ENCODE measurements at places on chromosomes 11 and 22. TPM values are rescaled to one million over a fixed set of nuclear protein-coding genes. Genes with fewer than 3 reads are reported as not detected.
A peak's percentile ranks its signal among the peaks of the same experiment; 100 is the strongest.

DNA sequence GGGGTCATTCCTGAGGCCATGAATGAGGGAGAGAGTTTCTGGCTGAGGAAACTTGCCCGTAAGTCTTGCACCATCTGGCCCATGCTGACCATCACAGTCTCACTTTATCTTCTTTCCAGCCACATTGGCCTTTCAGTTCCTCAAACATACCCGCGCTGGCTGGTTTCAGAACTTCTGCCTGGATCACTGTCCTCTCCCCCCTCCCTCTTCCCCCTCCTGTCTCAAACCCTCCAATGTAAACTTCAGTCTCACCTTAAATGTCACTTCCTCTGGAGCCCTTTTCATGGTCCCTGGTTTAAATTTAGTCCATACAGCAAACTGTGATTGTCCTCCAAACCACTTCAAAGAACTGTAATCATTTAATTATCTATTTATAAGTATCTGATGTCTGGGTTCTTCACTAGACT is 3.7 kb upstream of the TMEM109 start:
- no peak for ATAC-seq

GRCh38 chr11:46718155-46719019 is 626 bp upstream of the F2 start:
- ATAC-seq, result no peak

GRCh38 chr11:77187776-77188632 is 60.0 kb downstream of the MYO7A start:
- ATAC-seq, result peak; percentile 72

- ATAC-seq, result no peak
Measured at GRCh38 chr11:118081241-118081958, 4.5 kb downstream of the TMPRSS4 start.

GRCh38 chr11:62925308-62925707 is 4.1 kb upstream of the CHRM1 start:
- no peak for ATAC-seq

The MS4A6A gene
- total RNA-seq, result 119 TPM

DNA sequence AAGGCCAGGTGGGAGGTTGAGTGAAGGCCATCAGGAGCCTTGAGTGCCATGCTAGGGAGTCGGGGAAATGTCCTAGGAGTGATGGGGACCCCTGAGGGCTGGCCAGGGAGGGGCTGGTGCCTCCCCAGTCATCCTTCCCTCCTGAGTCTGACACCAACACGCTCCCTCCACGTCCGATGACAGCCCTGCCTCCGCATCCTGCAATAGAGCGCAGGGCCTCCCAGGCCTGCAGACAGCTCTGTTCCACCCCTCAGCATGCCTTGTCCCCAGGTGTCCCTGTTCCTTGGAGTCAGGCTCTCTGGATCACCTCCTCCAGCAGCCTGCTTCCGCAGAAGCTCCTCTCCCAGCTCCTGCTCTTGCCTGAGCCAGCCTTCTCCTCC is 3.1 kb downstream of the RAC2 start:
- ATAC-seq, result no peak

The CABP4 gene
- total RNA-seq, result 0.13 TPM

The TRIM51 gene
- total RNA-seq, result not detected

GRCh38 chr11:25970726-25971508 is 361.0 kb upstream of the ANO3 start:
- ATAC-seq, result no peak

The OR56A1 gene
- not detected for total RNA-seq

The MRGPRX4 gene
- total RNA-seq, result not detected

DNA sequence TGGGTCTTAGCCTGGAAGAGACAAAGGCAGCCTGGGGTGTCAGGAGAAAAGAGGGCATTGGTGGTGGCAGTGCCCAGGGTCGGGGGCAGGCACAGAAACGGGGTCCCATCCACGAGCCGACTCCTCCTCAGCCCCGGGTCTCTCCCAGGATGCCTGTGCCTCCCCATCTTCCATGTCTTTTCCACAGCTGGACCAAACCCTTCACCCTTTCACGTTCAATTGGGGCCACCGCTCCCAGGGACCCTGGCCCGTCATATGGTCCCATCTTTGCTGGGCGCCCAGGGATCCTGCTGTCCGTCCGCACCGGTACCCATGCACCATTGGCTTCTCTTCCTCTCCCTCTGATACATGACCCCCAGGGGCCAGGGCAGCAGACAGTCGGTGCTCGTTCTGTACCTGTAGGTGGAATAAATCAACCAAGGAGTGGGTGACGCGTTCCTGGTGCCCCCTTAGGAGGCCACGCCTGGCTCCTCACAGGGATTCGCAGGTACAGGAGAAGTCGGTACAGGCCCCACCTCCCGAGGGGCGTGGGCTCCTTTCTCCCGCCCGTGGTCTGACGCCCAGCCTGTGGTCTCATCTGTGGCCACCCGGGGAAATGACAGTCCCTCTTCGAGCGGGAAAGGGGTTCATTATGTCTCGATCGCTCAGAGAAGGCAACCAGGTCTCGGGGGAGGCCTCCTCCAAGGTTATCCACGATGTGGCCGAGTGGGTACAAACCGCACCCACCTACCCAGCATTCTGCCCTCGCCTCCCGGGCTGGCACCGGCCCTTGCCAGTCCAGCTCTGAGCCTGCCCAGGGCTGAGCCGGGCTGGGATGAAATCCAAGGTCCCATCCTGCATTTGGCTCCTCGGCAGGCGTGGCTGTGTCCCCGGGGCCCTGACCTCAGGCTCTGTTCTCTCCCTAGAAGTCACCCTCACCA is 1493.6 kb downstream of the BRD1 start:
- no peak for ATAC-seq

The LRP4 gene
- 9.8 TPM for total RNA-seq

- ATAC-seq, result no peak
Measured at GRCh38 chr11:1521382-1522080, 35.0 kb upstream of the MOB2 start.

GRCh38 chr11:45095691-45096010 is 50.8 kb upstream of the PRDM11 start:
- no peak for ATAC-seq

The SCUBE2 gene
- total RNA-seq, result 3.0 TPM

- peak; percentile 83 for ATAC-seq
Measured at GRCh38 chr22:50507421-50507990, at the start of gene LMF2. TSS of gene LMF2 (minus strand) at chr22:50507702. CDS start at chr22:50507675, 27 bp downstream.

The GP1BB gene
- 2.7 TPM for total RNA-seq

The INSC gene
- 1.3 TPM for total RNA-seq

- no peak for ATAC-seq
Measured at GRCh38 chr11:122178795-122179194, 62.8 kb upstream of the BLID start.

- ATAC-seq, result peak; percentile 31
Measured at GRCh38 chr11:14288189-14288935, 70.6 kb downstream of the RRAS2 start.

DNA sequence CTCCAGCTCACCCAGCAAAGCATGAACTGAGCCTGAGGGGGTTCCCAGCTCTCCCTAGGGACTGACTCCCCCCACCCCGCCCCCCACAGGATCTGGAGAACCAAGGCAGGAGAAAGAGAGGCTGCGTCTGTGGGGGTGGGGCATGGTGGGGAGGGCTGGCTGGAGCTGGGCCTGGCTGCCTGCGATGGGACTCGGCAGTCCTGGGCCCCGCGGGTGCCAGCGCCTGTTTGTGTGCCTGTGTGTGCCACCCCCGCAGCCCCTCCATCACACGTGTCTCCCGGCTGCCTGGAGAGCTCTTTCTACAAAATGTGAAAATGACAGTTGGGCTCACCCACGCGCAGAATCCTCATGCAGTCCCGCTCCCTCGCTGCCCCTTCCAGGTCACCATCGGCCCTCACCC is 46.8 kb downstream of the CACNA1I start:
- ATAC-seq, result no peak

The FAM111B gene
- 1.4 TPM for total RNA-seq

The MAJIN gene
- total RNA-seq, result not detected

DNA sequence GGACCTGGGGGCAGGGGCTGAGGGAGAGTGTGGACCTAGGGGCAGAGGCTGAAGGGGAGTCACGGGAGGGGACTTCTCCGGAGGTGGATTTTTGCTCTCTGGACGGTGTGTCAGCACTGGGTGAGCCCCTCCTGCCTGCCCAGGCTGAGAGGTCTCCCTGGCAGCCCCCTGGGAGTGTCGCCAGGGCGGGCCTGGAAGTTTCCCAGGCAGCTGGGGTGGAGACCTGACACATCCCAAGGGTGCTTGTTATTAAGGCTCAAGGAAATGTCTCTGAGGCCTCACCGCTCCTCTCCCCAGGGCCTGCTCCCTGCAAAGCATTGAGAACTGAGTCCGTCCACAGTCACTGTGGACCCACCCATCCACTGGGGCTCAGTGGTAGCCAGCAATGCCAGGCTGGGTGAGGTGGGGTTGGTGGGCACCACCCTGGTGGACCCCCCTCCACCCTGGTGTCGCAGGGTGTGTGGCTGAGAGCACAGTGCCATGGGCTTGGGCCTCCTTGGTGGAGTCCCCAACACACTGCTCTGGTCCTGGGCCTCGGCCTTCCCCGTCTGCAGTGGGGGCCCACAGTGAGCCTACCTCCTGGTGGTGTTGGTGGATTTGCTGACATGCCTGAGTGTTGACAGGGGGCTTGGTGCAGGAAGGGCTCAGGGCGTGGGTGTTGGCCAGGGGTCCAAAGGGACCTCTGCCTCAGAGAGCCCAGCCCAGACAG is 2.5 kb downstream of the CD81 start:
- ATAC-seq, result no peak

The IGSF22 gene
- total RNA-seq, result 0.13 TPM

- no peak for ATAC-seq
Measured at GRCh38 chr11:108218912-108219783, 3.3 kb downstream of the NPAT start.

GRCh38 chr11:78022397-78023396 is at the start of gene KCTD14:
TSS of gene KCTD14 (minus strand) at chr11:78023276. CDS start at chr11:78023249, 27 bp downstream.
- ATAC-seq, result peak; percentile 70

DNA sequence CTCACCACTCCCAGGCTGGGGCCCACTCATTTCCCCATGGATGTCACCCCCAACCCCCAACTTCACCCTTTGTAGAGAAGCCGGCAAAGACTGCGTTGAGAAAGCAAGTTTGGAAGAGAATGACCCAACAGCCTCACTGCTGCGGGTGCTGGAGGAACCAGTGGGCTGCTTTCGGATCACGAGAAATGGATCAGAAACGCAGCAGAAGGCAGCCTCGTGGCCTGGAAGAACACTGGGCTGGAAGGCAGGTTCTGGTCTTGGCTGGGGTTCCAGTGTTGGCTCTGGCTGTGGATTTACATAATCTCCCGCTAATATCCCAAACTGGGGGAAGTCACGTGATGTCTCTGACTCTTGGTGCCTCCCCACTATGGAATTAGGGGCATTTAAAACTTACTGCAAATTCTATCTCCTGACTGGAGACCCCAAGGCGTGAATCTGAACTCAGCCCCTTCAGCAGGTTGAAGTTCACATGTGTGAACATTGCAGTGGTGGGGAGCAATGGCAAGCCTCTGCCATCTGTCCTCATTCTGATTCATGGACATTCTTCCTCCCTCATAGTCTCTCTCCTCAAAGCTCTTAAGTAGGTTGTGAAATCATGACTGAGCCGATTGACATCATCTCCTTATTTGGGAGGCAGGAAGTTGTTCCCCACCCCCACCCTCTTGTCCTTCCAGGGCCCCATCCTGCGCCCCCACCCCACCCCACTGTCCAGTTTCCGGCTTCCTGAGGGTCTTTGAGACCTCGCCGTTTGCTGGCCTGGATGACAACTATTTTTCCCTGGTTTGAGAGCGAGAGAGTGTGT is 37.0 kb upstream of the TIMP3 start:
- peak; percentile 90 for ATAC-seq

DNA sequence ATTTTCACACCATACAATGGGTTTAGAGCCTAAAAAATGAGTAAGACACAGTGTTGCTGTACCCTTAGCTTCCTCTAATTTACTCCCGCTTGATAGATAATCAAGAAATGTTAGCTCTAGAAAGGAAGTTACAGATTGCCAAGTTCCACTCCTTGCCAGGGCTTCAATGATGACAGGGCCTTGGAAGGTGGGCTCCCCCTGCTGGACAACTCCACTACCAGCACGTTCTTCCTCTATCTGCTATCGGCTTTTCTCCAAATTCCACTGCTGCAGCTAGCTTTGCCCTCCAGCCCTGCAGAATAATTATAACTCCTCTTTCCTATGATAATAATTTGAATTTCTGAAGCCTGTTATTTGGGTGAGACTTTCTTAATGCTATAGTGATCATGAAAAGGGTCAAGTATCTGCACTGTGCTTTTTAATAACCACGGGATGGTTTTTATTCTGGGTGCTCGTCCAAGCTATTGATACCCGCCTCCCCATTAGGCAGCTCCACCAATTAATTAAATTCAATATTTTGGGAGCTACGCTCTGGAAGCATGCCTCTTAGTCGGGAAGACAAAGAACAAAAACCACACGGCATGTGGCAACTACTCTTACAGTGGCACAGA is 9.0 kb downstream of the SYN3 start:
- peak; percentile 80 for ATAC-seq

The APLNR gene
- total RNA-seq, result 2.2 TPM

The MRGPRF gene
- 213 TPM for total RNA-seq

The POU2AF1 gene
- not detected for total RNA-seq

DNA sequence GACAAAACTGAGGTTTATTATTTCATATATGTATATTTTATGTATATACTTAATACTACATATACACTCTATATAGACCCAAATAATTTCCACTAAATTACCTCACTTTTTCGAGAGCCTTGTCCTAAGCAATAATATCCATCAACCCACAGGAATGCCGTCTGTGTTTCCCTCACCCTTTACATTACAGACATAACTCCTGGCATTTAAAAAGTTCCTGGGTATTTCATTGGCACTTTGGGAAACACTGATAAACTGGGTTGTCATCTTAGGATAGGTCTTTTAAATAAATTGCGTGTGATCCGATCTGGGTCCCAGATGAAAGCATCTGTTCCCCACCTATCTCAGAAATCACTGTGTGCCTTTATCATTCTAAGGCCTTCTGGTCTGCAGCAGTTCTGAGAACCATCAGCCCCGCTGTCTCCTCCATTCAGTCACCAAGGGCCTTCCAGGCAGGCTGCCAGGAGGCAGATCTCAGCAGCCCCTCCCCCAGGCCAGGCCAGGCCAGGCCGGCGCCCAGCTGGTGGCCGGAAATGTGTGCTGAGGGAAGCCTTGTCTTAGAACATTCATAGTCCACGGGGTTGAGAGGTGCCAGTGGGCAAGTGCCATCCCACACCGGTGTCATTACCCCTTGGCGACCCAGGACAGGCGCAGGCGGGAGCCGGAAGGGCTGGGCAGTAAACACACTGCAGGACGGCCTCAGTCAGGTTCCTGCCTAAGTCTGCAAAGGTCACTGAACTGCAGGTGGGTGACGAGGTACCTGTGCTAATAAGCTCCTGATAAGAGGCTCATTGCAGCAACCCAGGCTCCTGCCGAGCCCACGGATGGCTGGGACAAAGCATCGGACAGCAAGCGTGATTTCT is 3.3 kb downstream of the FGF19 start:
- ATAC-seq, result no peak

The PHETA2 gene
- total RNA-seq, result 32.1 TPM

The MEI1 gene
- total RNA-seq, result not detected

The C11orf98 gene
- total RNA-seq, result 39.5 TPM

- peak; percentile 81 for ATAC-seq
Measured at GRCh38 chr11:111819161-111819828, 52.1 kb downstream of the ALG9 start.

The NXPE2 gene
- total RNA-seq, result 0.13 TPM

GRCh38 chr11:100941033-100941432 is 188.6 kb downstream of the PGR start:
- ATAC-seq, result no peak

GRCh38 chr22:40610329-40610850 is 26.1 kb downstream of the MRTFA start:
- ATAC-seq, result no peak

The PTDSS2 gene
- 44.5 TPM for total RNA-seq

All from gastroesophageal sphincter (tissue), 4 donors.